T-cell (primary cell): ENCODE measurements at places on chromosomes 3 and 15.

GRCh38 chr3:85288257-85288656, 329.5 kb downstream of the CADM2 start:
- no peak for DNase-seq
- H3K27me3 ChIP-seq: no peaks in the 10 kb centered on the region
- H3K36me3 ChIP-seq: no peaks in the 10 kb centered on the region
- H3K27ac ChIP-seq: no peak overlapping the region

DNA sequence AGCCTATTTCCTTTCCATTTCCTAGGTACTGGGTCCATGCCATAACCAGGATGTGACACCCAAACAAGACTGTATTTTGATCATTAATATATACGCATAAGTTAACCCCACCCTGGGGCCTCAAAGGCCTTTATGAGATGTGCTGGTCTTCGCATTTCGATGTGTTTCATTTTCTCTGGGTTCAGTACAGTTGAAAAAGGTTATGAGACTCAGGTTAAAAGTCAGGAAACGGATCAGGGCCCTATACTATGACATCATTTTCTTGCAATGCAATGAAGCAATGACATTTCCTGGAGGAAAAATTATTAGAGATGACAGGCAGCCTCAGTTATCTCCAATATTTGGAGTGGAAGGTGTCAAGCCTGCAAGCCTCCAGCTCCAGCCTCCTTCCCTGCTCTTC, 31.7 kb downstream of the TMEM212 start:
- no peaks in the 10 kb centered on the region for H3K4me1 ChIP-seq
- H3K36me3 ChIP-seq: no peaks in the 10 kb centered on the region
- no peak for DNase-seq
- no peak overlapping the region for H3K4me3 ChIP-seq
- no peak overlapping the region for H3K27ac ChIP-seq
- no peaks in the 10 kb centered on the region for H3K27me3 ChIP-seq

DNA sequence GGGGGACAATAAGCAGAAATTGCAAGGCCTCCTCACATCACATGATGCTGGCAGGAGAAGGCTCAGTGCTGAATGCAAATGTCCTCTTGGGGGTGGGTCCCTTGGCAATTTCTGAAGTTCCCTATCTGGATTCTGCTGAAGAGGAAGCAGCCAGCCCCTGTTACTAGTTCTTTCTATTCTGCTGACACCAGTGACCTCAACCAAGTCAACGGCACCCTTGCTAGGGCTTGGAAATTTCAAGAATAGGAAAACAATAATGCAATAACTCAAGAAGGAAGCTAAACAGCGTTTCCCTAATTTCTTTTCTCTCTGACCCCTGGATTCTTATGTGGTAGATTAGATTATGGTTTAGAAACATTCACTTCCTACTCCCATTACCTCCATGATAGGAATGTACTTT, 46.2 kb upstream of the FOXP1 start:
- H3K27me3 ChIP-seq: no peaks in the 10 kb centered on the region
- no peaks in the 10 kb centered on the region for H3K36me3 ChIP-seq
- no peak overlapping the region for H3K27ac ChIP-seq
- no peak overlapping the region for H3K4me3 ChIP-seq

- DNase-seq: no peak
- no peaks in the 10 kb centered on the region for H3K36me3 ChIP-seq
- no peak overlapping the region for H3K27ac ChIP-seq
- no peak overlapping the region for H3K4me3 ChIP-seq
These were observed 193.4 kb upstream of the SEMA6D start for GRCh38 chr15:47523681-47524475.

DNA sequence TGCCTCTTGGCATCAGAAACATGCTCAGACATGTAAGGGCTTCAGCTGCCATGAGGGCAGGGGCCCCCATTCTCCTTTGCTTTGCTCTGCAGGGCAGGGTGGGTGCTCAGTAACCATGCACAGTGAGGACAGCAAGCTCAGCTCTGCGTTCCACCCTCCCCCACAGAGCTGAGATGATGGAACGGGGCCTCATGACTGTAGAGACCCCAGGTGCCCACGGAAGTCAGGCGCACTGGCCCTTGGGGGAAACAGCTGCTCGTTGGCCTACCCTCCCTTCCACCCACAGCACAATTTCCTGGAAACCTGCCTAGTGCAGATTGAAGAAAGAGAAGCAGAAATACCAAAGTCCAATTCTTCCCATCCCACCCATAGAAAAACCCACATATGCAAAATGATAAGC, 10.5 kb downstream of the CTXND1 start:
- no peaks in the 10 kb centered on the region for H3K36me3 ChIP-seq
- DNase-seq: no peak
- no peaks in the 10 kb centered on the region for H3K4me1 ChIP-seq
- H3K27ac ChIP-seq: no peak overlapping the region

DNA sequence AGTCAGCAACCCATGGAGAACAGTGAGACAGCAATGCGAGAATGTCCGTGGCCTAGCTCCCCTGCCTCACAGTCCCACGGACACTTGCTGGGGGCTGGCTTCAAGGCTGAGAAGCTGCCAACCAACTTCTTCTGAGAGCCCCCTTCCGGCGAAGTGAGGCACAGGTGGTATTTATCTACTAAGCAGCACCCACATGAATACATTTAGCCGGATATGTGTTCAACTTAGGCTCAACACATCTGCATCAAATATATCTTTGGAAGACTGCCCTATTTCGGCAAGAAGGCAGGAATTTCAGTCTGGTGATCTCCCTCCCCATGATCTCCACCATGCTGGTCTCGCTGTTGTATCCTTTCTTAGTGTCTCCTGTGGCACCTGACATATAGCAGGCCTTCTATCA, 340.9 kb upstream of the NR2E3 start:
- no peaks in the 10 kb centered on the region for H3K27me3 ChIP-seq
- no peak overlapping the region for H3K27ac ChIP-seq
- DNase-seq: no peak
